ENCODE measurements at places on chromosomes 5 and 9. TPM values are rescaled to one million over a fixed set of nuclear protein-coding genes. Genes with fewer than 3 reads are reported as not detected.

DNA sequence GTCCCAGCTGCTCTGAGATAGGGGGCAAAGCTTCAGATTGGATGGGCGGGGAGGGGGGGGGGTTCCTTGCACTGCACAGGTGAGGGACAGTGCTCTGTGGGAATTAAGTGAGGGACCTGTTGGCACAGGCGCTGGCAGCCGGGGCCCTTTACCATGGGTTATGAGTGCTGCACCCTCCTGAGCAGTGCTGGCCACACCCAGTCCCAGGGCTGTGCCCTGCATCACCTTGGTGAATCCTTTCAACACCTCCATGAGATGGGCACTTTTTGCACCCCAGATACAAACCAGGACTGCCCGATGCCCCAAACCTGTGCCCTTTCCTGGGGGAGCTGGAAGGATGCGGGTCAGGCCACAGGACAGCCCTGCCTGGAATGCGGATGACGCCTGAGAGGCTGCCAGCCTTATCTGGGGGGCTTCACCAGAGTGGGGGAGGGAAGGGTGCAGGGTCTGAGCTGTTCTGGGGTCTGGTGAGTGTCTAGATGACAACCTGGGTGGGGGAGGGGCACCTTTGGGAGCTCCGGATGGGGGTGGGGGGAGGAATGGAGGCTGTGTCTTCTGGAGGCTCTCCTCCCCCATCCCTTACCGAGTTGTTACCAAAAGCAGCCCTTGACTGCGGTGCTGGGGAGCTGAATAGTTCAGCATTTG is 5.2 kb downstream of the CRB2 start:
- DNase-seq, result no peak

The ANKRD55 gene
- total RNA-seq, result not detected

- DNase-seq, result no peak
Measured at GRCh38 chr9:123556464-123557435, 200.8 kb downstream of the CRB2 start.

DNA sequence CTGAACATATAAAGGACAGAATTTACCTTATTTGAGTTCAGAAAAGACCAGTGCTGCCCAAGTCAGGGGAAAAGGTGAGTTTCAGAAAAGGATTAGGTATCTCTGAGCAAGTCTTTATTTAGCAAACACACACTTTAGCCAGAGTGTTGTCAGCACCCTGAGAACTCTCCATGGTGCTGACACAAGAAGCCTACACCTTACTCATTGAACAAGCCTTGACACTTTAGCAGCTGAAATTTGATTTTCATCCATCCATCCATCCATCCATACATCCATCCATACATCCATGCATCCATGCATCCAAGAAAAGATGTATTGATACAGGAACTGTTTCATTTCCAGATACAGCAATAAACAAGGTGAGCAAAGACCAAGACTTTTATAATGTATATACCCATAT is 311.2 kb downstream of the TRIM32 start:
- no peak for DNase-seq

All from Daoy (cell line).